ENCODE measurements at places on chromosomes 5 and 9. TPM values are rescaled to one million over a fixed set of nuclear protein-coding genes. Genes with fewer than 3 reads are reported as not detected.

The KIAA0825 gene
- 5.7 TPM for total RNA-seq

The ENHO gene
- not detected for total RNA-seq

The PDLIM4 gene
- 43.8 TPM for total RNA-seq

The CACNA1B gene
- not detected for total RNA-seq

The IFNA2 gene
- total RNA-seq: not detected

The FTMT gene
- total RNA-seq: not detected

The SLC36A3 gene
- not detected for total RNA-seq

The ZNF454 gene
- 2.0 TPM for total RNA-seq

The ACTBL2 gene
- total RNA-seq: not detected

The PRRC1 gene
- total RNA-seq: 79.7 TPM

The PCDHB10 gene
- 0.56 TPM for total RNA-seq

The BOD1 gene
- 50.4 TPM for total RNA-seq

The ANGPTL2 gene
- total RNA-seq: 157 TPM

The ZNF658 gene
- 2.4 TPM for total RNA-seq

The CARD6 gene
- total RNA-seq: 23.3 TPM

The DPH7 gene
- total RNA-seq: 11.9 TPM

The DCANP1 gene
- total RNA-seq: not detected

The EIF4E1B gene
- total RNA-seq: not detected

The GLRA1 gene
- not detected for total RNA-seq

The CARD9 gene
- total RNA-seq: 0.88 TPM

The ZER1 gene
- 34.2 TPM for total RNA-seq

The CTXN3 gene
- total RNA-seq: not detected

The RNF180 gene
- 1.9 TPM for total RNA-seq

The HEMGN gene
- not detected for total RNA-seq

The OR1J4 gene
- total RNA-seq: not detected

The CNTFR gene
- total RNA-seq: 0.56 TPM

The ANKRD20A1 gene
- not detected for total RNA-seq

The CLIC3 gene
- total RNA-seq: 3.2 TPM

The DNAJC25 gene
- 10.6 TPM for total RNA-seq

The C9orf153 gene
- total RNA-seq: not detected

The SH2D3C gene
- 2.5 TPM for total RNA-seq

The SSBP2 gene
- total RNA-seq: 27.2 TPM

The ADAMTSL2 gene
- 5.8 TPM for total RNA-seq

Data from cardiac ventricle fibroblast (primary cell).